ENCODE measurements at places on chromosomes 7 and 10.

- DNase-seq, result no peak
These were observed 56.0 kb upstream of the COL13A1 start for GRCh38 chr10:69745698-69746097.

DNA sequence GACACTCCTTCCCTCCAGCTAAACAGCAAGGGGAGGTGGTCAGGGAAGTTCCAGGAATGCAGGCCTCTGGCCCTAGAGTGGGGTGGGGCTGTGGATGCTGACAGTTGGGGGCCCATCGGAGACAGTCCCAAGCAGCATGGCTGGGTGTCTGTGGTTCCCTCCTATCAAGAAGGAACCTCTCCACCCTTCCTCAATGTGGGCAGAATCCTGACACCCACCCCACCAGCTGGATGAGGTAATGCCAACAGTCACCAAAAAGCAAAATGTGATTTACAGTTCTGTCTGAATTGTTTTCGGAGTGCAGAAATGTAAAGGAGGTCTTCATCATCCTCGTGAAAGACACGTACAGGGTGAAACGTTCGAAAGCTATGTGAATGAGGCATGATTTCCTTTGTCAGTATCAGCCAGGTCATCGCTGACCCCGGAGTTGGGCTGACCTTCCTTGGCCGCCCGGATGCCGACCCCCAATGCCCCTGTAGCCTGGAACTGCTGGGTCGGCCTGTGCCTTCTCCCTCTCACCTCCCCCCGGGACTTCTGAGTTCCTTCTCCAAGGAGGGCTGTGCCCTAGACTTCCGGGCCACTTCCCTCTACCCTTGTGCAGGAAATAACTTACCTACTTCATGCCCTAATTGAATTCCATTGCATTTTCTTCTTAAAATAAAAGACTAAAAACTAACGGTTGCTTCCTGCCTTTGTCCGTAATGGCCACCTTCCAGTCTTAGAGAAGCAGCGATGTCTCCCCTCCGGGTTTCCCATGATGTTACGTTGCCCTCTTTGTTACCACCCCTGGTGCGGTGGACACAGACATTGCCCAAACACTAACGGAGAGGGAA lies 24.5 kb downstream of the FOXK1 start:
- DNase-seq, result no peak

- DNase-seq, result no peak
These were observed 135.9 kb downstream of the PCDH15 start for GRCh38 chr10:54665095-54665494.

DNA sequence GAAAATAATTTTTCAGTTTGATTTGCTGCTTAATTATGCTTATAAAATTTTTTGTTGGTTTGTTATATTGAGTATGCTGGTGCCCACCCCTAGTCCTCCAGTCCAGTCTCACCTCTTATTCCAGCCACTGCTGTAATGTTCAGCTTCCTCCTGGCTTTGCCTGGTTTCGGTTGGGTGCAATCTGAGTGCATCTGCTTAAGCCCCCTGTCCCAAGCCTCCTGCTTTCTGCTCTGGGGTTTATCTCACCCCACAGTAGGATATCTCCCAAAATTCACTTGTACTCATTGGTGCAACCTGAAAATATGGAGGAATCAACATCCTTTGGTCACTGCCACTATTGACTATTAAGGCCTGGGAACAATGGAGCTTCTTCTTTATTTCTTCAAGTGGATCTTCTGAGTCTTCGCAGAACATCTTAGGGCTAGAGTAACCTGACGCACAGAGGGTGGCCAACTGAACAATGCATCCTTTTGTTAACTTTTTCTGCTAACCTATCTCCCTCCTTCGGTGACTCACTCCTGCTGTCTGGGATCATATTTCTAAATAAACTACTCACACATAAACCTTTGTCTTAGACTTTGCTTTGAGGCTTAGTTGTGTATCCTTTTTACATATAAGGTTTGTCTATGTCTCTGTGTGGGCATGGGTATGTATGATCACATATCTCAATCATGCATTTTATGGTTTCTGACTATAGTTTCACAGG lies 19.1 kb upstream of the SOSTDC1 start:
- DNase-seq, result no peak

DNA sequence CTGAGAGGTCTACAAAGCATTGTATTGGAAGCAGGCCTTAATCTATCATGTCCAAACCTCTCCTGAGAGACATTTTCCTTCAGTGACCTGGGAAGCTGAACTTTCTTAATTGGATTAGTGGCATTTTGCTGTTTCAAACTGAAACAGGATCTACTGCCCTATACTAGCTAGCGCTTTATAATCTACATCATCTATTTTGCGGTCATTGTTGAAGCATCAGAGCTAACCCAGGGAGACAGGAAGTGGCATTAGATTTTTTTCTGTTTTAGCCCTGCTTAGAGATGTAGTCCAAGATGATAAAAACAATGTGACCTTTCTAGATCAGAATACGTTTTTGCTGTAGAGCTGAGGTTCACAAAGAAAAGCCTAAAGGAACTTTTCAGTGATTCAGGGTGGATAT lies 147.4 kb upstream of the AGR3 start:
- no peak for DNase-seq

DNA sequence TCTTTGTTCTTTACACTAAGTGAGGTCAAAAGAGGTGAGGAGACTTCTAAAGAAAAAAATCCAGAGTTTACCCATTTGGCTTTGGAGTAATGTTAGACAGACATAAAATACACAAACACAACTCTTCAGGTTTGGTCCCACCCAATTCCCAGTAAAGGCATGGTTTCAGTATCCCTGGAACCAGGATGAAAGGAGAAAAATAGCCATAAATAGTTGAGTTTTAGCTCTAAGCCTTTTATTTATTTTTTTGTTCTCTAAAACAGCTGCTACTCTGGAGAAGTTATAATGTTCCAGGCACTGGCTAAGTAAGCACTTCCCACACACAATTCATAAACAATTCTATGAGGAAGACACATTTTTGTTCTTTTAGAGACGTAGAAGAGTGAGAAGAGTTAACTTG lies 4.0 kb downstream of the ABCB1 start:
- no peak for DNase-seq

- no peak for DNase-seq
These were observed 72.2 kb downstream of the TCF7L2 start for GRCh38 chr10:113022265-113022664.

GRCh38 chr7:154592388-154592787 lies 410.5 kb downstream of the PAXIP1 start:
- no peak for DNase-seq
